ENCODE measurements at places on chromosomes 13 and 19. TPM values are rescaled to one million over a fixed set of nuclear protein-coding genes. Genes with fewer than 3 reads are reported as not detected.

Gene ANGPTL8
- total RNA-seq: not detected

Gene SLC8A2
- not detected for total RNA-seq

Gene ZNF486
- total RNA-seq: 2.7 TPM

Gene NANOS3
- not detected for total RNA-seq

Gene SOX1
- total RNA-seq: not detected

Gene KIR2DL3
- total RNA-seq: not detected

Gene ATP4A
- total RNA-seq: not detected

Gene QPCTL
- 5.8 TPM for total RNA-seq

Gene TMEM205
- total RNA-seq: 88.6 TPM

Gene CLDND2
- not detected for total RNA-seq

Gene HRC
- total RNA-seq: 0.09 TPM

Gene R3HDM4
- total RNA-seq: 14.0 TPM

Gene NFKBIB
- 7.4 TPM for total RNA-seq

Gene SYT5
- total RNA-seq: 0.09 TPM

Gene LCP1
- total RNA-seq: 0.17 TPM

Gene LRP3
- total RNA-seq: 21.9 TPM

Gene CD70
- total RNA-seq: 0.09 TPM

Gene SHFL
- total RNA-seq: 23.0 TPM

Gene NTF4
- total RNA-seq: 0.16 TPM

Gene VSTM2B
- total RNA-seq: not detected

Gene CEACAM20
- total RNA-seq: not detected

Gene CEBPA
- 0.32 TPM for total RNA-seq

Gene FUT2
- not detected for total RNA-seq

Gene CIC
- 12.5 TPM for total RNA-seq

Gene ACER1
- 0.09 TPM for total RNA-seq

Gene PSG2
- not detected for total RNA-seq

Gene LIM2
- not detected for total RNA-seq

Gene ZNF471
- 4.9 TPM for total RNA-seq

Gene CBY2
- not detected for total RNA-seq

Gene CYP2A6
- not detected for total RNA-seq

Gene MIPEP
- 65.4 TPM for total RNA-seq

Gene PSPN
- total RNA-seq: 0.60 TPM

Gene MAP4K1
- 0.32 TPM for total RNA-seq

Gene STOML3
- not detected for total RNA-seq

Gene SBSN
- 5.2 TPM for total RNA-seq

Gene FFAR3
- total RNA-seq: not detected

Gene PSG3
- total RNA-seq: not detected

Gene PCCA
- 62.4 TPM for total RNA-seq

Gene ELANE
- 0.69 TPM for total RNA-seq

Gene ZNF135
- 6.1 TPM for total RNA-seq

Gene LPAR6
- total RNA-seq: 7.9 TPM

Gene ZNF85
- 4.3 TPM for total RNA-seq

Gene SELENOW
- 89.6 TPM for total RNA-seq

Gene DBP
- 10.2 TPM for total RNA-seq

Gene FGF22
- total RNA-seq: 0.16 TPM

Gene NOP53
- 52.5 TPM for total RNA-seq

Gene TDRD12
- total RNA-seq: 0.32 TPM

Gene CBARP
- 0.86 TPM for total RNA-seq

Gene TMEM221
- total RNA-seq: 0.09 TPM

Gene PTGIR
- 0.77 TPM for total RNA-seq

Gene CDX2
- not detected for total RNA-seq

Gene CAPNS1
- total RNA-seq: 549 TPM

Data from bronchial smooth muscle cell (primary cell).